ENCODE measurements at places on chromosomes 2 and 18.

DNA sequence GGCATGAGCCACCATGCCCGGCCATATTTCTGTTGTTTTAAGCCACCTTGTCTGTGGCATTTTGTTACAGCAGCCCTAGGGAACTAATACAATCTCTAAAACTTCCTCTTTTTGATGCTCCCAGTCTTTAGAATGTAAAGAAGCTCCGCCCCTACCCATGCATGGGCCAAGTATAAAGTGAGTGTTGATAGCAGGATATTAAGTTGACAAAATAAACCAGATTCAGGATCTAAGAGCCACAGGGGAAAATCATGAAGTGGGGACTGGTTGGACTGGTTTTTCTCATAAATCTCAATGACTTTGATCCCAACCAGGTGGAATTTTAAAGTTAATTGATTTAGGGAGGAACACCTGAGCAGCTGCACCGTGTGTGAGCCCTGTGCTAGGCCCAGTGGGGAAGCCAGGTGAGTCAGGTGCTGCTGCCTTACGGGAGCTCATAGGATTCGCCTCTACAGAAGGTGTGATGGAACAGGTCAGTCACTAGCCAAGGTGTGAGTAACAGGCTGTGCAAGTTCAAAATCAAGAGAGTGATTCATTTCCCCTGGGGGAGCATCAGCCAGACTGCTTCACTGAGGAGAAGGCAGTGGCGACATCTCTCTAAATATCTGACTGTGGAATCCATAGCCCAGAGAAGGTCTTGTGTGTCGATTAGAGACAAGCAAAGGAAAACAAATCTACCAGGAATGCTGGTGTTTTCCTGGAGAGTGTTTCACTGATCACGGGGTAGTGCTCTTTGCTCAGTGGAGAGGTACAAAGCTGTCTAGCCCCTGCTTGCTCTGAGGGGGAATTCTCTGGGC lies 63.0 kb upstream of the MSH2 start:
- DNase-seq = peak; percentile 84

GRCh38 chr2:159326569-159327255 lies 40.2 kb upstream of the WDSUB1 start:
- DNase-seq = no peak

DNA sequence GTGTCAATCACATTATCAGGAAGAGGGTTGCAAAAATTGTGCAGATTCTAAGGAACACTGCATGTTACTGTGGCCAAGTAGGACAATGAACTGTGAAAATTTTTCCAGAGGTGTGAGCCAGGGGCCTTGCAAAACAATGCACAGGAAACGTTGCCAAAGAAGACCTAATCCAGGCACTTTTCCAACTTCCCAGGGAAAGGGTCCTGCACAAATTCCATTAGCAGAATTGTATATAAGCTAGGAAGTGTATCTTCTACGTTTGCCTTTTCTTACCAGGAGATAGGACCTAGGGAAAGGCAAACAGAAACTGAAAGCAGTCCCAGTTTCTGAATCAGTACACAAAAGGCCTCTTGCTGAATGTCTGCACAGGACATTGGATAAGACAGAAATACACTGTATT lies 1888.3 kb upstream of the CELF4 start:
- DNase-seq = peak; percentile 17

- peak; percentile 58 for DNase-seq
These were observed 132.2 kb downstream of the FMNL2 start for GRCh38 chr2:152466980-152467676.

All from ELR (cell line).